ENCODE measurements at places on chromosomes 5 and 9.

GRCh38 chr9:126144603-126145456, 181.8 kb upstream of the MVB12B start:
- DNase-seq: no peak

- no peak for DNase-seq
Observed at GRCh38 chr5:125913200-125913599, 510.0 kb upstream of the GRAMD2B start.

DNA sequence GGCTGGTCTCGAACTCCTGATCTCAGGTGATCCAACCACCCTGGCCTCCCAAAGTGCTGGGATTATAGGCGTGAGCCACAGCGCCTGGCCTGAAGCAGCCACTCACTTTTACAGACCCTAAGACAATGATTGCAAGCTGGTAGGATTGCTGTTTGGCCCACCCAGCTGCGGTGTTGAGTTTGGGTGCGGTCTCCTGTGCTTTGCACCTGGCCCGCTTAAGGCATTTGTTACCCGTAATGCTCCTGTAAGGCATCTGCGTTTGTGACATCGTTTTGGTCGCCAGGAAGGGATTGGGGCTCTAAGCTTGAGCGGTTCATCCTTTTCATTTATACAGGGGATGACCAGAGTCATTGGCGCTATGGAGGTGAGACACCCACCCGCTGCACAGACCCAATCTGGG, 1.5 kb downstream of the CA9 start:
- no peak for DNase-seq

- DNase-seq: no peak
Observed at GRCh38 chr5:66829358-66829674, 233.1 kb downstream of the MAST4 start.

- DNase-seq: no peak
Observed at GRCh38 chr5:67065237-67065636, 131.4 kb downstream of the CD180 start.

DNA sequence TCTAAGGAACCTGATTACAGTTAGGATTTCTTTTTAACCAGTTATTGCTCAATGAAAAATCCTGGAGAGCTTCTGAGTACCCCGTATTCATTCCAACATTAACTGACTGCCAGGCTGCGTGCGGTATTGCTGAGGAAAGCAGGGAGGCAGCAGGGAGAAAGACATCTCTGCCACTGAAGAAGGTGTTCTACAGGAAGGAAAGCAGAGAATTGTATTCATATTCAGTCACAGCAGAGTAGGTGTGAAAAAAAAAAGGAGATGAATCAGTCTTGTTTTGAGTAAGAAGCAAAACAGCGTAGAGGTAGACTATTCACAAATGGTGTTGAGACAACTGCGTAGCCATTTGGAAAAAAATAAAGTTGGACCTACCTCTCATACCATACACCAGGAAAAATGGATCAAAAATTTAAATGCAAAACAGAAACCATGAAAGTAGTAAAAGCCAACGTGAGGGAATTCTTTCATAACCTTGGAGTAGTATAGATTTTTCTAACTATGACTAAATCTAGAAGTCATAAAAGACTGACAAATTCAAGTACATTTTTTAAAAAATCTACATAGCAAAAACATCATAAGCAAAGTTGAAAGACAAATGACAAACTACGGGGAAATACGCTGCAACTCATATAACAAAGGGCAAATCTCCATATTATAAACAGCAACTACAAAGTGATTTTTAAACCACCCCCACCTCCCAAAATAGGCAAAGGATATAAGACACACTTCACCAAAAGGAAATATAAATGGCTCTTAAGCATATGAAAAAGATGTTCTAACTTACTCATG, 9.9 kb upstream of the NR4A3 start:
- DNase-seq: no peak

DNA sequence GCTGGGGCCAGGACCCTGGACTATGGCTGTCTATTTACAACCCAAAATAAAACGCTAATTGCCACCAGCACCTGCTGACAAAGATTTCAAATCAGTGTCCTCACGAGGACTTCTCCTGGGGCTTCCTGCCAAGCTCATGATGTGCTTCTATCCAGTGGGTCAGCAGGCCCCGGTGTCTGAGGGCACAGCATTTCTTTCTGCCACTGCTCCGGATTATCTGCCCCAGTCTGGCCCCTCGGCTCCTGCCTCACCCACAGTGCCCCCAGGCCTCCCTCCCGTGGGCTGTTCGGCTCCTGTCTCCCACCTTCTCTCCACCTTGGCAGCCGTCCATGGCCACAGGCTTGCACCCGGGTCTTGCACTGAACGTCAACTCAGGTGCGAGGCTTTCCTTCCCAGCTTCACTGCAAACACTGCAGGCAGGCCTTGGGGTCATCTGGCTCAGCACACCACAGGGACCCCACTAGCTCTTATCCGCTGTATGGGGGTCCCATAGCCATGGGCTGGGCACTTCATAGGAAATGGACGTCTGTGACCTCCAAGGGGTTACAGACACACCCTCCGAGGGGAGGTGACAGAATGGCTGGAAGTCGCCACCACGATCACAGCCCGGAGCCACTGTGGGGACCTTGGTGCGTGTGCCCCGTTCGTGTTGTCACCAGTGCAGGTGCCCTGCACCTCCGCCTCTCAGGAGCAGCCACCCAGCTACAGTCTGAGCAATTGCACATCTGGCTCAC, 43.8 kb upstream of the FCN1 start:
- DNase-seq: no peak

- no peak for DNase-seq
Observed at GRCh38 chr9:112771359-112772214, 21.0 kb downstream of the SNX30 start.

All from foreskin melanocyte (primary cell).